Left colon (tissue), 2 donors: ENCODE measurements at places on chromosomes 1 and 21. TPM values are rescaled to one million over a fixed set of nuclear protein-coding genes. Genes with fewer than 3 reads are reported as not detected.
A peak's percentile ranks its signal among the peaks of the same experiment; 100 is the strongest.

GRCh38 chr1:231421546-231421970, 529 bp downstream of the EGLN1 start:
- DNase-seq, result peak; percentile 64

DNA sequence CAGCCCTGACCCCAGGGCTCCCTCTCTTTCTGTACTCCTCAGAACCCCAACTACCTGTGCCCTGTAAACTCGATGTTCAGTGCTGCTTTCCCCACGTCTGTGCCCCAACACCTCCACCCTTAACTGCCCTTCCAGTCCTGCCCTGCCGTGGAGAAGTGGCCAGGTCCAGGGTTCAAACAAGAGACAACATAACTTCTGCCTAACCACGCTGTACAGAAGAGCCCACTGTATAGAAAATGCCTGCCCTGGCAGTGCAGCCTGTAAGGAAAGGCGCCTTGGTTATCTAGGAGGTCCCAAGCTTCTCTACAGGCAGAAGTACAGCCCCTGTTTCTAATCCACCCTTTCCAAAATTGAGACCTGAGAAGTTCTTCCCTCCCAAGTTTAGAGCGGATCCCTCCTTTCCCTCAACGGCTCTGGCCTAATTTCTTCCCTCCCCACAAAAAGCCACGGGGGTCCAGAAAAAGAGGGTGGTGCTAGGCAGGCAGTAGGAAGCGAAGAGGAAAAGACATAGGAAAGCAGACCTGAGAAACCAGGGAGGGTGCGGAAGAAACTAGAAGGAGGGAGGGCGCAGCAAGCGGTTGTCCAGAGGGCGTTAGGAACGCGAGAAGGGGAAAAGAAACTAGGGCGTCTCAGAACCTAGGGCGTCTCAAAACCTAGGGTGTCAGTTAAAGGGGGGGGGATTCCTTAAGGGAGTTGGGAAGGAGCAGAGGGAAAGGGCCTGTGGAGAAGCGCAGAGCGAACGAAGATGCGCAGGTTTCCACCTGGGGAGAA, 3.2 kb downstream of the DMRTA2 start:
- no peak for DNase-seq

DNA sequence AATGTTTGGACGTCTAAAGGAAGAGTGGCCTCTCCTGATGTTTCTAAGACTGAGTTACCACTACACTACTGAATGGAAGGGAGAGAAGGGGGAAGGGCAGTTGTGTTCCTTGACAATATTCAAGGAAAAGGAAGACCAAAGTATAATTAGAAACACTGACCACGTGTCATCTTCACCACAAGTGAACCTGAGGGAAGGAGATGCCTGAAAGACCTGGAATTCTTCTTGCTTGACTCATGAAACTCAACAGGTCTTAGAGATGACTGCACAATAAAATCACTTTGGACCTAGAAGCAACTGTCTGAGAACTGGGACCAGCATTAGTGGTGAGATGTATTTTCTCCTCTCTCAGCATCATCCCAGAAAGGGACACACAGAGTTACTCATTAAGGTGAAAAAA, 56.7 kb downstream of the PTPN14 start:
- DNase-seq, result no peak

GRCh38 chr1:114466334-114467014, 44.5 kb downstream of the TRIM33 start:
- no peak for DNase-seq

- DNase-seq, result no peak
Measured at GRCh38 chr1:72197786-72198185, 84.6 kb downstream of the NEGR1 start.

- no peak for DNase-seq
Measured at GRCh38 chr1:226582966-226583365, 34.4 kb downstream of the STUM start.

DNA sequence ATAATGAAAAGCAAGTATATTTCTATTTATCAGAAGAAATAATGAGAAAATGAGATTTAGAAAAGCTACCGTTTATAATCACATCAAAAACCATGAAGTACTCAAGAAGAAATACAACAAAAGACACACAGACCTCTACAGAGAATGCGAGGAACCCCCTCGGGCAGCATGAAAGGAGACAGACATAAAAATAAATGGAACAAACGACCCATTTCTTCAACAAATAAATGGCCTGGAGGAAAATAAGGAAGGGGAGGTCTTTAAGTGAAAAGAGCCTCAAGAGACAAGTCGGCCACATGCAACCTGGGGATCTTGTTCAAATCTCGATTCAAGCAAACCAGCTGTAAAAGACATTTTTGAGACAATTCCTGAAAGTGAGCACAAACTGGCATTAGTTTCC, 6.0 kb downstream of the CFAP74 start:
- DNase-seq, result no peak

DNA sequence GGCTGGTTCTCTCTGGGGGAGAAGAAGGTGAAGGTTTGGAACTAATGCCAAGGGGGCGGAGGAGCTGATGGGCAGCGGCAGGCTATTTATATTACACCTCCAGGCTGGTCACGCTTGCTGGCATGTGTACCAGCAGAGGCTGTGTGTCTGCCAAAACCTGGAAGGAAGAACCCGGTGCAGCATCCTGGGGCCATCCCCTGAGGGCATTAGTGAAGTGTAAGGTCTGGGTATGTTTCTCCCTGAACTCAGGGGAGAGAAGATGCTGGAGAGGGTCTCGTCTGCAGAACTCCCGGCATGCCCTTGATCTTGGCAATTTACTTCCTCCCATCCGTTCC, 5.3 kb downstream of the DISP3 start:
- no peak for DNase-seq

DNA sequence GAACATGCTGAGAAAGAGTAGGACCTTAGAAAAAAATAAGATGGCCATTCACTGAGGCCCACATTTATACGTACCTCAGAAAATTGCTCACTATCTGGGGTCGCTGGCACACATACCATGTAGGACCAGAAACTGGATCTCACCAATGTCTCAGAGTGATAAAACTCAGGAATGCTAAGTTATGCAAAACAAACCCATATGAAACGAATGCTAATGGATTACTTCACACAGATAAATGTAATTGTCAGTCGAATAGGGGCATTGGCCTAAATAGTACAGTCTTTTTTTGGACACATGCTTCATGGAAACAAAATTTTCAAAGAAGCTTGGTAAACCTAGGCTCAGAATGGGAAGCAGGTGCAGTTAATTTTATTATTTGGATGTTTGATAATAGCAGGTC, 32.6 kb upstream of the RGS2 start:
- DNase-seq, result no peak

- DNase-seq, result no peak
Measured at GRCh38 chr1:38004284-38005108, 818 bp downstream of the FHL3 start.

DNA sequence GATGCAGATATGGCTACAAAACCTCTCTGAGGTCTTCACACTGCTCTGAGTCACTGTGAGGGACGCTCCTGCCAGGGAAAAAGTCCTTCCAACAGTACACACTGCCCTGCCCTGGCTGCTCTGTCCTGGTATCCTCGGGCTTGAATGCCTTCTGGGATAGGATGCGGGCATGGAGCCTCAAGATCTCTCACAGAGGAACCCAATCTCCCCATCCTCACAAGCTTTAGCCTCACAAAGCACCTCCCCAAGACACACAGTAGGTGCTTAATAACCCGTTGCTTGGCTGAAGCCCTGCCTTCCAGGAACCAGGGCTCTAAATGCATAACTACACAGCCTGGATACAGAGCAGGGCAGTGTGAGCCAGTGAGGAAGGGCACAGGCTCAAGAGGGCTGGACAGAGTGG, 9.2 kb downstream of the RAP1GAP start:
- no peak for DNase-seq

DNA sequence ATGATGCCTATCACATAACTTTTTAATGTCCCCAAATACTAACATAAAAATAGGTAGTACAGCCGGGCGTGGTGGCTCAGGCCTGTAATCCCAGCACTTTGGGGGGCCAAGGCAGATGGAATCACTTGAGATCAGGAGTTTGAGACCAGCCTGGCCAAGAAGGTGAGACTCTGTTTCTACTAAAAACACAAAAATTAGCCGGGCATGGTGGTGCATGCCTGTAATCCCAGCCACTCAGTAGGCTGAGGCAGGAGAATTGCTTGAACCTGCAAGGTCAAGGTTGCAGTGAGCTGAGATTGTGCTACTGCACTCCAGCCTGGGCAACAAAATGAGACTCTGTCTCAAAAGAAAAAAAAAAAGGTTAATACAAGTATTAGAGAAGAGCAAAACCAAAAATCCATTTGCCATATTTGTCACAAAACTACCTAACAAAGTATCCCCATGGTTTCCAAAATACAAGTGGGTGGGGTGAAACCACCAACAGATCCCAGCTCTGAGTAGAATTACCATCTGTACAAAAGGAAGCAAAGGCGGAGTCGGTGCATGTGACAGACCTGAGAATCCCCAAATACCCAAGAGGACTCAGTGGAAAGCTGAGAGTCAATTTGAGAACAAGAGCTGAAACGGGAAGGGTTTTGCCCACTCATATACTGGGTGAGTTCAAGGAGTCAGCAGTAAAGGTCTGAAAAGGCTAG, 113.2 kb downstream of the TOMM20 start:
- no peak for DNase-seq

DNA sequence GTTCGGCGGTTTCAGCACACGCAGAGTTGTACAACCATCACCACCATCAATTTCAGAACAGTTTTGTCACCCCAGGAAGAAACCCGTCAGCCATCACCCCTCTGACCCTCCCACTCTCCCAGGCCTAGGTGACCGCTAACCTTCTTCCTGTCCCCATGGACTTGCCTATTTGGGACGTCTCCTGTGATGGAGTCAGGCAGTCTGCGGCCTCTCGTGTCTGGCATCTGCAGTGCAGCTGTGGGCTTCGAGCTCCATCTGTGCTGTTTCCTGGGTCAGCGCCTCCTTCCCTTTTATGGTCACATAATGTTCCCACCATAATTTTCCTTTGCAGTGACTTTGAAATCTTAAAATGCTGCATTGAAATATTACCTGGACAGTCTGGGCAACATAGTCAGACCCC, 24.4 kb downstream of the SLC45A1 start:
- DNase-seq, result no peak

GRCh38 chr1:161307230-161307768, 2.5 kb downstream of the MPZ start:
- DNase-seq, result no peak

DNA sequence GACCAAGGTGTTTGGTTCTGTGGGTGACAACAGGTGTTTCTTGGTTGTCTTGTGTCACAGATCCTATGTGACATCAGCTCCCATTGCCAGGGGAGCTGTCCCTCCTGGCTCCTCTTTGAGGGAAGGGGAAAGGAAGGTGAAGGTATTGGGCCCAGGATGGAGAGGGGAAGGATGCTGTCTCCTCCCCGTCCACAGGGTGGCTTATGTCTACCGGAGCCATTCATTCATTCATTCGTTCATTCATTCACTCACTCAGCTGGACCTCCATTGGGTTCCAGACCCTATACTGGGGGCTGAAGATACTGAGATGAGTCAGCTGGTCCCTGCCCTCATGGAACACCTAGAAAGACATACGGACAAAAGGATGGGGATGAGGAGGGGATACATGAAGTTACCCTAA, 38.9 kb downstream of the EPHB2 start:
- no peak for DNase-seq

- no peak for DNase-seq
Measured at GRCh38 chr21:42406201-42406621, 2.5 kb downstream of the UBASH3A start.

GRCh38 chr1:36457691-36458090, 6.5 kb downstream of the MRPS15 start:
- no peak for DNase-seq

- DNase-seq, result no peak
Measured at GRCh38 chr1:78079580-78079979, 33.8 kb downstream of the GIPC2 start.

DNA sequence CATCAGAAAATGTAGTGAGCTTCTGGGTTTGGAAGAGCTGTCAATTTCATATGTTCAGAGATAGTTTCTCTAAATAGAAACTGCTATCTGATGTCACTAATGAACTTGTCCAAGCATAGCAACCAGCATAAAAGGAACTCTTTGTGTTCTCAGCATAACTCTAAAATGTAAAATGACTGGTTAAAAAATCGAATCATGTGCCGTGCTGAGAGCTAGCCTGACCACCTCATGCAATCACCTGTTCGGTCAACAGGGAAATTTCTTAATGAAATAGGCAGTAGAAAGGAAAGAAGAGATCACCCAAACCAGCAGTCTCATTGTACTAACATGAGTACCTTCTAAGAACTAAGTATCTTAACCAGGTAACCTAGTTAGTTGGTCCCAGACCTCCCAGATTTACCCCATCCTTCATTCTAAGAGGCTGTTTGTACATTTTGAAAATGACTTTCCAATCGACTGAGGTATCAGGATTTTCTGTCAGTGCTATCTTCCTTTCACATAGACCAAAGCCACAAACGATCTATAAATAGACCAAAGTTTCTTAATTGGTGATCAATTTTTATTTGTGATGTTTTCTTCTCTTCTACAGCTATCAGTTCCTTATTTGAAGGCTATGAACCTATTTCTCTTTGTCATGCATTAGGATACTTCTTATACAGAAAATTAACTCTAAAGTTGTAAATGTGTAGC, 147.3 kb downstream of the TLR5 start:
- DNase-seq, result no peak

- DNase-seq, result no peak
Measured at GRCh38 chr1:91428182-91428798, 23.7 kb upstream of the HFM1 start.

- peak; percentile 6 for DNase-seq
Measured at GRCh38 chr21:35438643-35439404, 389.7 kb upstream of the RUNX1 start.

- peak; percentile 56 for DNase-seq
Measured at GRCh38 chr1:223747838-223748335, 35.5 kb downstream of the CAPN2 start.

DNA sequence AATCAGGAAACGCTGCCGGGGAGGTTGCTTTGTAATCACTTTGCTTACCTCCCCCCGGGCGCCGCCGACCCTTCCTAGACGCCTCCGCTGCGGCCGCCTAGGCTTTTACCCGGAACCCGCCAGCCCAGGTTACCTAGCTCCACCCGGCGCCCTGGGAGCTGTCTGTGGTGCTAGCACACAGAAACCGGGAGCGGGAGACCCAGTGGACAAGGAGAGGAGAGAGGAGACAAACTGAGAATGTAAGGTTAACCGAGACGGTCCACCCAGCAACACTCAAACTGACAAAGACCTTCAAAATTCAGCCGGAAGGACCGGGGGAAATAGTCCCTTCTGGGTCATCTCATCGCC, 9.8 kb downstream of the BARHL2 start:
- peak; percentile 65 for DNase-seq

GRCh38 chr1:75836528-75837100, 39.9 kb downstream of the MSH4 start:
- no peak for DNase-seq

Gene TMPRSS15
- total RNA-seq, result not detected

Gene PDE9A
- total RNA-seq, result 117 TPM

Gene RAB29
- total RNA-seq, result 7.3 TPM

Gene KIAA0040
- total RNA-seq, result 14.9 TPM

Gene AK5
- total RNA-seq, result 0.36 TPM

Gene TMCC2
- total RNA-seq, result 1.2 TPM

Gene SLAMF7
- total RNA-seq, result 12.9 TPM
